ENCODE measurements at places on chromosomes 11 and 22.

DNA sequence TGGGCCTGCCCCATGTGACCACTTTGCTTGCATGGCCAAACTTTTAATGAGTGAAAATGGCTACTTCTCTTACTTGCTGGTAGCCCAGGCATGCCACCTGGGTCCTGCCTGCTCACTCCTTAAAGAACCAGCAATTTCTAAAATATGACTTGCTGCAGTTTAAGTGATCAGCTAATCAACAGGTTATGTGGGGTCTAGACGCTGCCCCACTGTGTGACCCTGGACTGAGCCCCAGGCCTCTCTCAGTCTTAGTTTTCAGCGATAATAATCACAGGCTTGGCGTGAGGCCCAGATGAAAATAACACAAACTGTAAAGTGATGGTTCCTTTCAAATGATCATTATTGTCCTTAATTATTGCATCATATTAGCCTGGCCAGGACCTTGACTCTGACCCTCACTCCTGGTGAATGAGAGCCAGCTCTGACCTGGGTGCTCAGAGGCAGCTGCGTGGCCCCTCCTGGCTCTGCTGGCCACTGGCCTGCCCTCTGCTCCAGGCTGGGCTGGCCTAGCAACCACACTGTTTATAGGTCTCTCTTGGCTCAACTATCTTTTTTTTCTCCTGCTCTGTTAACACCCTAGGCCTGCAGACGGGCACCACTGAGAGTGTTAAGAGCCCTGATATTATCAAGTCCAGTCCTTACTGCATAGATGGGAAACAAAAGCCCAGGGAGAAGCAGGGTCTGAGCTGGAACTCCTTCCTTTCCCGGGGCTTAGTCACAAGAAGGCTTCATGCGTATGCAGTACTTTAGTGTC is 89.7 kb downstream of the RRM1 start:
- DNase-seq, result no peak

DNA sequence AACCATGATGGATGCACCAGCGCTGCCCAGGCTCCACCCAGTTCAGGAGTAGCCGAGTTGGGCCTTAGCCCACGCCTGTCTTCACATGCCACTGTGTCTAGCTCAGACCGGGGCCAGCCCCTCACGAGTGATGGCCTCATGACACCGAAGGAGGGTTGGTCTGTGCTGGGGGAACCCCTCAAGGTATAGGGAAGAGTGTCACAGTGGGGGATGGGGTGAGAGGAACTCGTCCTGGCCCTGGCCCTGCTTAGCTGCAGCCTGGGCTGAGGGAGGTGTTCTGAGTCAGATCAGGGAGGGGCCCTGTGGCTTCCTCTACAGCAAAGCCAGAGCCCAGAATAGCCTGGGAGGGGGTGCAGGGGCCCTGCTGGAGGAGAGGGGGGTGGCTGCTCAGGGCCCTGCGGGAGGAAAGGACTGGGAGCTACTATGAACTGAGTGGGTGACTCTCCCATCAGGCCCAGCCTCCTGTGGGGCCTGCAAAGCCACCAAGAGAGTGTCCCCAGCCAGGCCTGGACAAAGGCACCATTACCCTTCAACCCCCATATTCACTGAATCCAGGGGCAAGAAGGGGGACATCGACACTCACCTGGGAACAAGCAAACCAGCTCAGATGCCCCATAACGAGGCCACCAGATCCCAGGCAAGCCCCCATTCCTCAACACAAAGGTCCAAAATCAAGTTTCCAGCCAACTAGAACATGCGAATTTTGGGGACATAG is 41.2 kb downstream of the IGLL5 start:
- no peak for DNase-seq

GRCh38 chr11:46235777-46236688 is 41.4 kb upstream of the CREB3L1 start:
- no peak for DNase-seq

DNA sequence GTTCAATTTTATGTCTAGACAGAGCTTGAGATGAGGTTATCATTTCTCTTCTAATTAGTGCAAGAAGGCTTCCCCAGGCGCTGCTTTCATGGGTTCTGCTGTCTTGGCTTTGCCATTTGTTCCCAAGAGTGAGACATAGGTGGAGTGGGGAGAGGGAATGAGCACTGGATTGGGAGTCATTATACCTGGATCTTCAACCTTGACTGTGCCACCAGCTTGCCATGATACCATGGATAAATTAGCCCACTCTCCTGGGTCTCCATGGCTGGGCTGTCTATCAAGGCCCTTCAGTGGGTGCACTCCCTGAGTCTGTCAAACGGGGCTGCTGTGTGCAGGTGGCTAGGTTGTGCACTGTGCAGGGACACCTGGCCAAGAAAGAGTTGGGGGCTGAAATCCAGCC is 15.6 kb upstream of the NECTIN1 start:
- no peak for DNase-seq

DNA sequence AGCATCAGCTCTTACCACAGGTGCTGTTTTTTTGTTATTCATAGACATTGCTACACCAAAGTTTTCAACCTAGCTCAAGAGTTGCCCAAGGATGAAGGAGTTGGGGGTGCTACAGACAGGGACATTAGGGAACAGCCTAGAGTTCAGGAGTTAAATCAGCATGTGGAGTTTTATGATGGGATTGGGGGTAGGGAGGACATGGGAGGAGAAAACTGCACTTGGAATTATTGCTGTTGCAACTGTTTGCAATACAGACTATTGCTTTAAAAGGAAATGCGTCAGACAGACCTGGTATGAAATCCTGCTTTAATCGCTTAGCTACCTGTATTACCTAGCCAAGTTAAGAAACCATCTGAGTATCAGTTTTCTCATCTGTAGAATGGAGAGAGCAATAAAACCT is 6.3 kb downstream of the TMA7B start:
- DNase-seq, result no peak

DNA sequence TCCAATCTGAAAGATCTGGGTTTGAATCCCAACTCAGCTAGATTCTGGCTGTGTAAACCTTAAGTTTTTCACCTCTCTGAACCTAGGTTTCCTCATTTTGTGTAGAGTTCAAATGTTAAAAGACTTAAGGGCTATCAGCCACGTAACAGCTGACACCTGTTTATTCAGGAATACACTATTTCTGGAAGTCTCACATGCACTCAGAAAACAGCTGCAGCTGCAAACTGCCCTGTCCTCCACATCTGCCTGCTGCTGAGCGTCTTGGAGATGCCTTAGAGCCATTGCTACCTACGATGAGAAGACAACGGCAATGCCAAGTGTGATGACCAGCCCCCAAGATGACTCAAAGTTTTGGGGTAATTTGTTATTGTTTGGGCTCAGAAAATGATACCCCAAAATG is 6.7 kb upstream of the TRIM44 start:
- no peak for DNase-seq

DNA sequence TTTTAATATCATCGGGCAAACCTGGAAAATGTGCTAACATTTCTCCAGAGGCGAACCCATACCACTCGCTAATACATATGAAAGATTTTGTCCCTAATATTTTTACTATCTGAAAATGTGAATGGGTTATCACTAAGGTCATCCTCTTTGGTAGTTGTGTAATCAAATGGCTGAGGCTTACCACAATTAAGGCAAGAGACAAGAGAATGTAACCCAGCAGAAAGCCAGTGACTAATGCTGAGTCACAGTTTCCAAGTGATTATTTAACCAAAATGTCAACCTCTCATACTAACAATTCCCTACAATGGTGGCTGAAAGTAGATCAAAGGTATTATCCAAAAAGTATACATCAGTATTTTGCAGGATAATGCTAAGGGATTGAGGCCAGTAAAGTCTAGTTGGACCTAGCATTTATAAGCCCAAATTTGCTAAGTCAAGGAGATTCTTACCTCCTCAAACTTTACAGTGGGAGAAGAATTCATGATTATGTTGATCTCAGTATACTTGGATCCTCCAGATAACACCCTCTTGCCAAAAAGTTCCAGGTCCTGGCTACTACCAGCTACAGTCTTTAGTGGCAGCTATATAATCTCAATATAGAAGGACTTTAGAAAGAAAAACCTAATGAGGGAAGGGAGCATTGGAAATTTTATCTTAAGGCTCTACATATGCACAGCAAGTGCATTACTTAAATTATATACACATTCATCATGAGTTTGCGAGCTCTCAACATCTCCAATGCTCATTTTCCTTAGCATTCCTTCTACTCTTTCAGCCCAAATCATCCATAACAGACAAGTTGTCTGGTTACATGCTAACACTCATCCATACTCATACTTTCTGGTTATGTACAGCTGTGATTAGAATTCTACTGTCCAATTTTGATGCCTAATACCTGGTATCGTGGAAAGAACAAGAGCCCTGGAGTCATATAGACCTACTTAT is 25.4 kb downstream of the SIK3 start:
- DNase-seq, result no peak

DNA sequence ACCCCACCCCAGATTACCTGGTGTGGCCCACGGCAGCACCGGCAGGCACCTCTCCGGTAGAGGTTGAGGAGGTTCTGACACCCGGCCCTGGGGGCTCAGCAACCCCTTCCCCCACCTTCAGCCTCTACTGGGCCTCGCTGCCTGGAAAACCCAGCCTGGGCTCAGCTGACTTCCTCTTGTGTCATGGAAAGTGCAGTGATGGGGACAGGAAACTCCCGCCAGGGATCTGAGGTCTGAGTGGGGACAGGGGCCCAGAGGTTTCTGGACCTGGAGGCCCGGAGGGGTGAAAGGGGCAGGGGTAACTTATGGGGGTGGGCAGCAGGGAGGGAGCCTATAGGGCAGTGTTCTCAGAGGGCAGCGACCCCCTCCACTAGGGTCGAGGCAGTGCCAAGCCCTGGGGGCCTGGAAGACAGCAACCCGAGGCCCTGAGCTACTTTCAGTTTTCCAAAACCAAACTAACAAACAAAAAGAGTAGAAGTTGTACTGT is 10.0 kb upstream of the CD5 start:
- DNase-seq, result no peak

- DNase-seq, result no peak
These were observed 50.6 kb downstream of the ME3 start for GRCh38 chr11:86621854-86622253.

- no peak for DNase-seq
These were observed 22.7 kb upstream of the P2RY2 start for GRCh38 chr11:73195191-73196007.

DNA sequence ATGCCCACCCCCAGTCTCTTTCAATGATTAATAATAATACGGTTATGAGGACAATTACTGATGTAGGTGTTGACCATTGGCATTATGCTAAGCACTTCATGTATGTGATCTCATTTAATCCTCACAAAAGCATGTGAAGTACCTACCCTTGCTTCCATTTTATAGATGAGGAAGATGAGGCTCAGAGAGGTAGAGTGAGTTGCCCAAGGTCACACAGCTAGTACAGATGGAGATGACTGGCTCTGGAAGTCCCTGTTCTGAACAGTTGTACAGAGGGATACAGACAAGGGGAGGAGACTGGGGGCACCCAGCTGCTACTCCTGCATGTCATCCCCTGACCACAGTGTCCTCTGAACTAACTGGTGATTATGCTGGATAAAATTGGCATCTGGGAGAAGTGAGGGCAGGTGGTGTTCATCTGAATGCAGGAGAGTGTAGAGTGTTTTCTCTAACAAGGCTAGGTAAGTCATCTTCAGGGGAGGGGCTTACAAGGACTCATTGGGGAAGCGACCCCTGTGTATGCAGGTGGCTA is 43.2 kb downstream of the KIAA1671 start:
- no peak for DNase-seq

DNA sequence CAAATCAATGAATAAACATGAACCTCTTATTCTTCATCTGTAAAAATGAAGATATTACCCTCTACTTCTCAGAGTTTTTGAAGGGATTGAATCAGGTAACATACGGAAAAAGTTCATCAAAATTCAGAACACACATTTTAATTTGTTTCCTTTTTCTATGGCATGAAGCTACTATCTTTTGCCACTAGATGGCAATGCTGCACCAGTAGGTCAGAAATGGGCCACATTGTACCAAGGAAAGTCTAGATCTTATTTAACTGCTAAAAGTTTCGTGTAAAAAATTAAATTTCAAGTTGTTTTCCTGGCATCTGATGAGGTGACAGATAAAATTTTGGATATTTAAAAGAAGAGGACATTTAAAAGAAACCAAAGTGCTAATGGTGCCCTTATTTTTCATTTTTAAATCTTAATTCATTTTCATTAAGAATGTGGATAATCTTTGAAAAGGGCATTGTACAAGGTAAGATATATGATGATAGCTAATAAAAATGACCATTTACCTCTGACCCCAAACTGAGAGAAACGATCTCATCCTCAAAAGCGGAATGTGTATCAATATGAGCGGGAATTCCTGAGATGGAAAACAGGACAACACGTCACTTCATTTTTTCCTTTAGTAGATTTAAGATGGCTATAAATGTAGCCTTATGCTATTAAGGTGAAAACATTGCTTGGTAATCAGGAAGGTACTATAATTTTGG is 16.1 kb downstream of the ALKBH8 start:
- peak; percentile 37 for DNase-seq

- DNase-seq, result no peak
These were observed 23.7 kb downstream of the SFI1 start for GRCh38 chr22:31520051-31520450.

DNA sequence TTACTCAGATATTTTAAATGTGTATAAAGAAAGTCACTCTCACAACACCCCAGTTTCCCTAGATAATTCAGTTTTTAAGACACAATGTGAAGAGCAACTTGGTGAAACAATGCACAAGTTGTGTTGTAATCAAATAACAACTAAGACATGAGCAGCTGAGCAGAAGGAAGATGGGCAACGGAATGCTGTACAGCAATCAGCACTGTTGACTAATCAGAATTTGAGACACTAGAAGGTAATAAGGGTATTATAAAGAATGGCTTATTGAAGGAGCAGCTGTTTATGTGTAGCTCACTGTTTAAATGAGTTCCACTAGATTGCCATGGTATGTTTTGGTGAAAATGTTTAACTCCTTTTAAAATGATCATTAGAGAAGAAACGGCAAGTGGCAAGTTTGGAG is 60.1 kb downstream of the SOX6 start:
- no peak for DNase-seq

DNA sequence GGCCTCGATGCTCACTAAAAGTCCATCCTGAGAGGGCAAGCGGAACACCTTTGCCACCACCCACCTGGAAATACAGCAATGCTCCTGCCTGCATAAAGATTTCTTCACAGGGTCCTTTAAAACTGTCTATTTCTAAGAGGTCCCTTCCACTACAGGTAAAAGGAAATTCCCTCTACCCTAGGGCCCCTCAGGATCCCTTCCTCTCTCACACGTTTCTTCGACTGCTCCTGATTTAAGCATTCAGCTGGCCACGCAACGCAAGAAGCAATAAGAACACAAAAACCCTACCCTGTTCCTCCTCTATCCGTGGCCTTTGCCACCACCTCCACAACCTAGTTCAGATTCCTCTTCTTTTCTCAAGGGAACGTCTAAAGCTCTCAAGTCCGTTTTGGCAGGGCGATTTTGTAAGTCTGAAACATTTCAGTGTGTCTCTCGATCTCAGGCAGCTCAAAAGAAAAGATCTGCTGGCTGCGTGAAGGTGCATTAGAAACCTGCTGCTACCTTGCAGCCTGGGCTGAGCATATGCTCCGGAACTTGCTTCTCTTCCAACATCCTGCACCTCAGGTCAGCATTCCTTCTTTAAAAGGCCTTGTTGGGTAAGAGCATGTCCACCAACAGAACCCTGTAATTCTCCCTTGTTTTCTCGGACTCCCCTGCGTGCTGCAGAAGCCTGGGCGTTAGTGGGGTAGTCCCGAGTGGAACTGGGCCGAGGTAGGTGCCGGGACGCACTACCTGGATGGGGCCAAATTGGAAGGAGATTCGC is 1.6 kb downstream of the LGR4 start:
- DNase-seq, result no peak
